ENCODE measurements at places on chromosomes 3 and 15. TPM values are rescaled to one million over a fixed set of nuclear protein-coding genes. Genes with fewer than 3 reads are reported as not detected.

Gene KNG1
- total RNA-seq = not detected

Gene PSTPIP1
- 0.80 TPM for total RNA-seq

Gene C2CD4A
- total RNA-seq = 0.19 TPM

Gene RBP2
- not detected for total RNA-seq

Gene NGRN
- total RNA-seq = 131 TPM

Gene LRRIQ4
- not detected for total RNA-seq

Gene CHST13
- 8.4 TPM for total RNA-seq

Gene TYRO3
- 61.0 TPM for total RNA-seq

Gene CHRNA7
- 5.1 TPM for total RNA-seq

Gene EDEM1
- 36.7 TPM for total RNA-seq

Gene CORO2B
- 2.8 TPM for total RNA-seq

Gene RTP3
- not detected for total RNA-seq

Gene CCDC39
- 0.52 TPM for total RNA-seq

Gene SHC4
- 0.21 TPM for total RNA-seq

Gene SI
- not detected for total RNA-seq

Gene PAQR5
- 14.5 TPM for total RNA-seq

Gene COPS2
- total RNA-seq = 67.3 TPM

Gene LRTM1
- not detected for total RNA-seq

Gene CCDC191
- 2.0 TPM for total RNA-seq

Gene FAM162A
- total RNA-seq = 34.4 TPM

Gene ZNF621
- total RNA-seq = 13.6 TPM

Gene IGSF11
- 1.8 TPM for total RNA-seq

Gene CDHR4
- not detected for total RNA-seq

Gene LDHAL6B
- not detected for total RNA-seq

Gene ZBBX
- total RNA-seq = 0.08 TPM

Gene NCKIPSD
- total RNA-seq = 45.1 TPM

Gene SERPINI1
- total RNA-seq = 13.5 TPM

Gene RLBP1
- total RNA-seq = not detected

Gene ROPN1
- 0.27 TPM for total RNA-seq

Gene CALML4
- 15.8 TPM for total RNA-seq

Gene SPESP1
- total RNA-seq = not detected

Gene TPM1
- total RNA-seq = 412 TPM

Gene COL6A5
- 0.03 TPM for total RNA-seq

Gene RASGRP1
- 1.2 TPM for total RNA-seq
